ENCODE measurements at places on chromosomes 13 and 19. TPM values are rescaled to one million over a fixed set of nuclear protein-coding genes. Genes with fewer than 3 reads are reported as not detected.

The PNMA8B gene
- under 0.01 TPM for total RNA-seq

The TMEM145 gene
- not detected for total RNA-seq

The CD79A gene
- total RNA-seq: 0.11 TPM

The NLRP5 gene
- total RNA-seq: not detected

The ENOX1 gene
- 0.22 TPM for total RNA-seq

The GPR4 gene
- 0.86 TPM for total RNA-seq

The ZNF792 gene
- 49.6 TPM for total RNA-seq

The ZNF729 gene
- total RNA-seq: not detected

The ZNF180 gene
- total RNA-seq: 7.5 TPM

The APOC4 gene
- not detected for total RNA-seq

The ABCA7 gene
- total RNA-seq: 3.6 TPM

The SERP2 gene
- total RNA-seq: 3.0 TPM

The GSX1 gene
- total RNA-seq: not detected

The DNAJC15 gene
- 17.9 TPM for total RNA-seq

The TEKTIP1 gene
- not detected for total RNA-seq

The CYP2S1 gene
- total RNA-seq: 0.11 TPM

The TTYH1 gene
- total RNA-seq: not detected

The KIRREL2 gene
- not detected for total RNA-seq

The CACNG6 gene
- total RNA-seq: 0.69 TPM

The CYP2A13 gene
- total RNA-seq: not detected

The ZNF600 gene
- 2.1 TPM for total RNA-seq

The DAND5 gene
- 0.34 TPM for total RNA-seq

The RNF225 gene
- not detected for total RNA-seq

The CEACAM21 gene
- total RNA-seq: 14.2 TPM

The TOMM40 gene
- 30.3 TPM for total RNA-seq

The CFAP97D2 gene
- total RNA-seq: not detected

The TNNT1 gene
- total RNA-seq: 0.77 TPM

The PRR36 gene
- not detected for total RNA-seq

The ERICH4 gene
- total RNA-seq: not detected
